Activated B cell treated with CpG ODN at 0.5 μM for 24 hours (primary cell): ENCODE measurements at places on chromosomes 6 and 20. TPM values are rescaled to one million over a fixed set of nuclear protein-coding genes. Genes with fewer than 3 reads are reported as not detected.

- no peak for DNase-seq
- H3K36me3 ChIP-seq = no peaks in the 10 kb centered on the region
- H3K27ac ChIP-seq = no peak overlapping the region
- H3K4me1 ChIP-seq = no peaks in the 10 kb centered on the region
- H3K27me3 ChIP-seq = peaks cover 34% of the 10 kb centered on the region
These were observed 20.6 kb downstream of the OLIG3 start for GRCh38 chr6:137473598-137473997.

- H3K27ac ChIP-seq = no peak overlapping the region
- DNase-seq = no peak
- peaks cover 17% of the 10 kb centered on the region for H3K27me3 ChIP-seq
- H3K4me1 ChIP-seq = no peaks in the 10 kb centered on the region
- H3K36me3 ChIP-seq = no peaks in the 10 kb centered on the region
These were observed 21.0 kb downstream of the JAG1 start for GRCh38 chr20:10652660-10653261.

The PRSS35 gene
- total RNA-seq = not detected in 2 replicates

The DNAAF9 gene
- total RNA-seq = 3.7 and 4.5 TPM in 2 replicates

DNA sequence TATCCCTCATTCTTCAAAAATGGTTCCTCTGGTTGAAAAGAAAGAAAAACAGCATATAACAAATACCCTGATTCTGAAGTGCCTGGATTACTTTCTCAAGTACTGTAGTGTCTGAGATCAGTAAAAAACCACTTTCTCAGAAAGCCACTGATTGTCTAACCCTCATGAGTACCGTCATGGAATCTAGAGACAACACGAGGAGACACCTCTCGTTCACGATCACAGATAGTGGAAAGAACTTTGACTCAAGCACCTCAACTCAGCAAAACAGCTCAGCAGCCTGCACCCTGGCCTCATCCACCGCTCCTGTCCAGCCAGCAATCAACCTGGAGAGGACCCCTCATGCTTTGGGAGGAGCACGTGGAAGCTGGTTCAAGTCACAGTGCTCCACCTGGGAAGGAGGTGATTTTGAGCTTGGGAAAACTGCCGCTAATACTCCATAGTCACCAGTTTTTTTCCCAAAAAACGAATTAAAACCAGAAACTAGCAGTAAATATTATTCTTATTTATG lies 1.0 kb downstream of the SCML4 start:
- peak overlapping the region; percentile 94 for H3K27ac ChIP-seq
- no peak for DNase-seq
- H3K36me3 ChIP-seq = peaks cover 2% of the 10 kb centered on the region
- H3K27me3 ChIP-seq = no peaks in the 10 kb centered on the region

The BTN1A1 gene
- 0.18 and 0.46 TPM in 2 replicates for total RNA-seq

DNA sequence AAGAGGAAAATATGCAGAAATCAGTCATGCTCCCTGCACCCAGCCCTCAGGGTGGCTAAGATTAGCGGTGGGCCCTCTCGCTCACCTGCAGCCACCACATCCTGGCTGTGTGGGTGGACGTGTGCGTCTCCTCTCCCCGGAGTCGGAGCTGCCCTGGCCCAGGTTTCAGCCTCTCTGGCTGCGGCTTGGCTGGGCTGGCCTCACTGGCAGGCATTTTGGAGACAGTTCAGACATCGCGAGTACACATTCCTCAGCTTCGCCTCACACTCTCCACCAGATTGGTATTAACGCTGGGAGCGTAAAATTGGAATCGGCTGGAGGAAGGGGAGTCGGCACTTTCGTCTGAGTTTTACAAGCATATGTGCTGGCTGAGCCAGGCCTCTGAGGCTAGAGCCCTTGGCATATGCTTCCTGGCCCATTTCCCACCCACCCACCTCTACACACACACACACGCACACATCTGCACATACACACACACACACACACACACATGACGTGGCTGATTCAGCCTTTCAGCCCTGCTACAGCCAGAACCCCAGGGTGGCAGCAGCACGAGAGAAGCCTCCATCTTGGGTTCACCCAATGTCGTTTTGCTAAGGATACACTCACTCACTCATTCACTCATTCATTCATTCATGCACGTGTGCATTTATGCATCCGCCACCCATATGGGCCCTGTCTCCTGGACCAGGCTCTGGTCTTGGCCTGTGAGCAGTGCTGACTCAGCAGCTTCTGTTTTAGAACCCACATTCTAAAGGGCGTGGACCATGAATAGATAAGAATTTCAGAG lies 42.9 kb downstream of the BCAS4 start:
- H3K4me3 ChIP-seq = peak overlapping the region; percentile 53
- no peak for DNase-seq
- peak overlapping the region; percentile 85 for H3K27ac ChIP-seq
- H3K4me1 ChIP-seq = peaks cover 26% of the 10 kb centered on the region
- peaks cover 70% of the 10 kb centered on the region for H3K36me3 ChIP-seq
- H3K27me3 ChIP-seq = no peaks in the 10 kb centered on the region
